ENCODE measurements at places on chromosomes 12 and 14.

DNA sequence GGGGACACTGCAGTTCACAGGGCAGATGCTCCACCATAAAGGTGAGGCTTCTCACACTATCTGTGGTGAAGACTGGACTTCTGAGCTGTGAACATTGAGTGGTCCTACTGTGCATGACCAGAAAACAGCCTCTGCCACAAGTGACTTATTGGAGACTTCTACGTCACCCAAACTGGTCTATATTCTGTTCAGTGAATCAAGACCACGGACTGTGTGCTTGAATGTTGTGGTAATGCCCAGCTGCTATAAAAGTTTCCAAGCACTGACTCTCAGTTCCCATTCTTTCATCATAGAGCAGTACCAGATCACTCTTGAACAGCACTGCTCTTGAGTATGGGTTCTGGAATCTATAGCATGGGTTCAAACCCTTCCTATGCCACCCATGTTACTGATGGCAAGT is 4.8 kb upstream of the PLEK2 start:
- no peak for DNase-seq

DNA sequence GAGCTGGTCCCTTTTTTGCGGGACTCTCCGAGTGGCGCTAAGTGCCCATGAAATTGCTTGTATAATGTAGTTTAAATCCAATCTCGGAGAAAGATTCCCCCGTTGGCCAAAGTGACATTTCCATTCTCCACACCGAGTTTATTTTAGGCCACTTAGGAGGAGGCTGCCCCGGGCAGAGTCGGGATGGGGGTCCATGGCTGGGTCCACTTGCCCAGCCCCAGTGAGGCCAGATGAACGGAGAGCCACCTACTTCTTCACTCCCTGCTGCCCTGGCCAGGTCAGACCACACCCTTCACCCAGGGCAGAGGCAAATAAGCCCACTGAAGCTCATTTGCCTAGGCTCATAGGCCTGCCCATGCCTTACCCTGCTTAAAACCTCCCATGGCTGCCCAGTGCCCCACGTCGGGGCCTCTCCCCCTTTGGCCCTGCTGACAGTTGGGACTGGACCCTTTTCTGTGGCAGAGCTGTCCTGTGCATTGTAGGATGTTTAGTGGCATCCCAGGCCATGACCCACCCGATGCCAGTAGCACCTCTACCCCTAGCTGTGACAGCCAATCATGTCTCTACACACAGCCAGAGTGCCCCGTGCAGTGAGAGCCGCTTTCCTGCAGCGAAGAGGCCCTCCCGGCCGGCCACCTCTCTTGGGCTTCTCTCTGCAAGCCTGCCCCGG is 51.3 kb downstream of the FAM222A start:
- DNase-seq = no peak

GRCh38 chr12:50483488-50483887 is 21.3 kb upstream of the DIP2B start:
- DNase-seq = no peak

DNA sequence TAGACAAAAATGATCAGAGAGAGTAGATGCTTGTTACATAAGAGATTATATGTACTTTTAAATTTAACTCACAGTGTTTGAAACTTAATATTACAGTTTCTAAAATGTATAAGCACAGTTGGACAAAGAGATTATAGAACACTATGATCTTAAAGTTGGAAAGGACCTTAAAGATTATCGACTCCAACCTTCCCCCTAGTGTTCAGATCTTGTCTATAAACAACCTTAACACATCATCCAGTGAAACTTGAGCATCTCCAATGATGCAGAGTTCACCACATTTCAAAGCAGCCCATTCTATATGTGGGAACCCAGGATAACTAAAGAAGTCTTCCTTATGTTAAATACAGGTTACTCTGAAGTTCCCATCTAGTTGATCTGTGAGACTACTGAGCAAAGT is 480.8 kb downstream of the RMST start:
- no peak for DNase-seq

- peak; percentile 57 for DNase-seq
Observed at GRCh38 chr14:71320734-71321573, 413.7 kb downstream of the PCNX1 start.

DNA sequence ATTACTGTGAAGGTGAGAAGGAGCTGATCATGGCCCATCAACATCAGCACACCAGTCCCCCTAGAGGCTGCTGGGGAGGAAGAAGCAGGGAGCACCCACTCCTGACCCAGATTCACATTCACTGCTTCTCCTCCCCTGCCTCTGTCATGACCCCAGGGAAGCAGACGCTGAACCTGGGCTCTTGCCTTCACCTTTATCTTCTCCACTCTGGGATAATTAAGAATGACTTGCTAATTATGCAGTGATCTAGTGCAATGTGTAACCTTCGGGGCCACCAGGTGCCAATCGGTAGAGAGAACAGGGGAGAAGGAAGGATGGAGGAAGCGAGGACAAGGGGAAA is 44.4 kb upstream of the IQSEC3 start:
- no peak for DNase-seq

DNA sequence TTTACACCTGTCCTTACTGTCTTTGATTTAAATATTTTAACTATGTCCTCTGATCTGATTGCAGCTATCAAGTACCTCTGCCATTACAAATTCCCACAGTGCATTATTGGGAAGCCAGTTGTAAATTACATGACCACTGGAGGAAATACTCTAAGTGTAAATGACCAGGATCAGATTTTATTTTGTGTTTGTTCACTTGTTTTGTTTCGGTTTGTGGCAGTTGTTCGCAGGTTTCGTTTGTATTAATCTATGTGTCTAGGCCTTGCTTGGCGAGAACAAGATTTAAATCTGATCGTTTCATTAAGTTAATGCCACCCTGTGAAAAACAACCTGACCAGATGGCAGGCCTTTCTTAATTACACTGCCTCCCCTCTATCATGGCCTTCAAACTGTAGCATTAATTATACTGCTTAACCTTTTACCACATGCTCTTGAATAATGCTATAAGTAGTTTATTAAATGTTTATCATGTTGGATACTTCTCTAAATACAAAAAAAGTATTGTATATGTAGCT is 990.1 kb downstream of the TMTC2 start:
- DNase-seq = no peak

- DNase-seq = no peak
Observed at GRCh38 chr12:121918679-121919038, 267 bp downstream of the CFAP251 start.

DNA sequence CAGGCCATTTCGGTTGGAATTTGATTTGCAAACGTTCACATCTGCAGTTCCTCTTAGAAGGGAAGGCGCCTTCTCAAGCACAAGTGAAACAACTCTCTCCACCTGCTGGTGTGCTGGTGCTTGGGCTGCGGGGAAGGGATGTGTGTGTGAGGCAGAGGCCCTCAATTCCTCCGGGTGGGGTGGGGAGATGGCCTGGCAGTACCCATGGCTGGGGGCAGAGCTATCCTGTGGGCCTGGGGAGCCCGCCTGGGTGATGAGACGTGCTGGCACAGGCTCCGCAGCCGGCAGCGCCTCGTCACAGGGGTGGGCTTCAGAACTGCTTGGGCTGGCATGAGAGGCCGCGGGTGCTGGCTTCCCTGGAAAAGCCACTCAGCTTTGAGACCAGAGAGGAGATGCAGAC is 28.9 kb upstream of the TDRD9 start:
- no peak for DNase-seq

DNA sequence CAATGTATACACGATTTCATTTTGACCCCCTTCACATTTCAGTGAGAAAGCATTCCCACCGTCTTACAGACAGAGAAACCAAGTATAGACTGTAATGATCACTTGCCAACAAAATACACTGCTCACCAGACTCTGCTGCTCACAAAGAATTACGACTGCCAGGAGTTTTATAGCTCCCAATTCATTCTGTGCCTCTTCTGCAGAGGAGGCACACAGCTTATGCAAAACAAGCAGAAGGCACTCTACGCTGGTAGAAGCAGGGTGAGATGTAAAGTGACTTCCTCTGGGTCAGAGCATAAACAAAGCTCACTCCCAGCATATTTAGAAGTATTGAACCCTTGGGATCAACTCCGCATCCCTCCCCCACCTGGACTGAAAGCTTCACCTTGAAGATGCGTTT is 14.6 kb downstream of the SPTB start:
- DNase-seq = no peak

DNA sequence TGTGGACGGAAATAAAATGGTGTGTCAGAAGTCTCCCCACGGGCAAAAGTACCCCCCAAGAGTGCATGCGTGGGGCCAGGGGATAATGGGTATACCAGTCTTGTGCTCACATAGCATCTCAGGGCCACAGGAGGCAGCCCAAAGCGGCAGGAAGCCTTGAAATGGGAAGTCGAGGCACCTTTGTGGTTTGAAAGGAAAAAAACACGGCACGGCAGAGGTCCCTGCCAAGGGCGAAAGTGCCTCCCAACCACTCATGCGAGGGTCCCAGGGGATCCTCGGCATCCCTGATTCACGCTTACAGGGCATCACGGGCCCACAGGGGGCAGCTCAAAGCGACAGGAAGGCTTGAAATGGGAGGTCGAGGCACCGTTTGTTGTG is 583.2 kb downstream of the ALG10 start:
- DNase-seq = no peak

GRCh38 chr12:116582610-116583009 is 23.4 kb downstream of the MAP1LC3B2 start:
- no peak for DNase-seq

DNA sequence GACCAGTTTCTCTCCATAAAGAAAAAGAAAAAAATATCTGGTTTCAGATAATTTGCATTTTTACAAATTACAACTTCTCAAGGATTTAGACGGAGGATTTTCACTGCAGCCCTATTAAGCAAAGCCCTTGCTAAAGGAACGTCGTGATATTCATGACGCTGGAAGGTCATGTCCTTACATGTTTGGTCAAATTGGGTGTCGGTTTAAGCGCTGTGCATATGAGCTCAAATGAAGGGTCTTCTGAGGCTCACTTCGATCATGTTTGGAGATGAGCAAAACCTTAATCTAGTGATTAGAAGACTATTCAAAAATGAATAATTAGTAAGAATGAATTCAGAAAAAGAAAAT is 67.3 kb upstream of the USP15 start:
- no peak for DNase-seq

- DNase-seq = no peak
Observed at GRCh38 chr14:36014236-36014635, 162.3 kb downstream of the PTCSC3 start.

DNA sequence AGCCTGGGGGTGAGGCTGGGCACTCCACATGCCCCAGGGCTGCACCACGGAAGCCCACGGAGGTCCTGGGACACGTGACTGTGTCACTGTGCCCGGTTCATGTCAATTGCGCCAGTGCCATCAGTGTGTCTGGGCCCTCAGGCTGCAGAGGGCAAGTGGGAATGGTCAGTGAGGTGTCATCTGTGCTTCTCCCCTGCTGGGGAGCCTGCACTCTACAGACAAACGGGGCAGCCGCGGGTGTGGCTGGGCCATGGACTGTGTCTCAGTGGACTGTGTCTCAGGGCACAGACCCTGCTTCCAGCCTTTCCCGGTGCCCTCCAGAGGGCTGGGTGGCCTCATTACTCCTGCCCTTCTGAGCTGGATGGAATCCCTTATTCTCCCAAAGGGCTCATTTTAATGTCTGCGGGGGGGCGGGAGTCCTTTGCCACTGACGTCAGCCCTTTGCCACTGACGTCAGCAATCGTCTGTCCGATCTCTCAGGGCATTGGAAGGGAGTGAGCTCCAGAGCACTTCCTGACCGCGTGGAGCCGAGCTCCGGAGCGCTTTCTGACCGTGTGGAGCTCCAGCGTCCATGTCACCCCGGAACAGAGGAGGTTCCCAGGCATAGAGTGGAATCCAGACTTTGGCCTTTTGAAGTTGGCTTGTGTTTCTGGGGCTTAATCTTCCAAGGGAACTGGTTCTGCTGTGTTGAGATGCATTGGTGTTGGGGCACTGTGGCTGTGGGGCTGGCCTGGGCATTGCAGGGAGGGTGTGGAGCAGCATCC is 72.4 kb downstream of the ADGRD1 start:
- no peak for DNase-seq

DNA sequence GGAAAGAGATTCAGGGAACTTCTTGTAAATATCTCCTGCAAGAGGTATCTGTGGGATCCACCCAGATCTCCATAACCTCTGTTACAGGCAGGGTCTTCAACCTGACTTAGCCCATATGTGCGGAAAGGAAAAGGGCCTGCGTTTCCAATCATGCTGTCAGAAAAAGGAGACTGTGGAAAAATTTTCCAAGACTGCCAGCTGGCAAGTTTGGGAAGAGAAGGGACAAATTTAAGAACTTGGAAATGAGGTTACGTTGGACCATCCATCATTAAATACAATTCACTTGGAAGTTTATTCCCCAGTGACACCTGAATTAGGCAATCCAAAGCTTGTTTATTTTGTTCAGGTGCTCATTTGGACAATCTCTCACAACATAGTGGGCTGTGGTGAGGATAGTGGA is 13.9 kb downstream of the PTHLH start:
- DNase-seq = no peak

- DNase-seq = no peak
Observed at GRCh38 chr14:29078810-29079522, 312.4 kb downstream of the FOXG1 start.

GRCh38 chr12:27780612-27781408 is 774 bp upstream of the MANSC4 start:
- no peak for DNase-seq

DNA sequence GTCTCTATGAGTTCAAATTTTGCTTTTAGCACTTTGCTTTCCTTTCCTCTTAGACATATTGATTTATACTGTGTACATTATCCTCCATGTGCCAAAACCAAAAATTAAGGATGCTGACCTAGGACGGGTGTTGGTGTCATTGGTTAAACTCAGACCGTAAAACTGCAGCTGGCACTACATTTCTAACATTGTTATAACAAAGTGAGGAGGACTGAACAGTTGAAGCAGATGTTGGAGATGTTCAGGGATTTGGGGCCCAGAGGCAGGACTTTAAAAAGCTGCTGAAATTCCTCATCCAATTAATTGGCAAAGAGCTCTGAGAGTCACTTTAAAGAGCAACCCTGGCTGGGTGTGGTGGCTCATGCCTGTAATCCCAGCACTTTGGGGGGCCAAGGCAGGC is 72.4 kb downstream of the TMTC1 start:
- no peak for DNase-seq

DNA sequence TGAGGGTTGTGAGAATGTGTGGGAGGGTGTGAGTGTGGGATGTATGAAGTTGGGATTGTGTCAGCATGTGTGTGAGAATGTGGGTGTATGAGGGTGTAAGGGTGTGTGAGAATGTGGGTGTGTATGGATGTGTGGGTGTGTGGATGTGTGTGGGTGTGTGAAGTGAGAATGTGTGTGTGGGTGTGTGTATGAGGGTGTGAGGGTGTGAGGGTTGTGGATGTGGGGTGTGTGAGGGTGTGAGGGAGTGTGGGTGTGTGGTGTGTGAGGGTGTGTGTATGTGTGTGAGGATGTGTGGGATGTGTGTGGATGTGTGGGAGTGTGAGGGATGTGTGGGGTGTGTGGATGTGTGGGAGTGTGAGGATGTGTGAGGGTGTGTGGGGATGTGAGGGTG is 37.0 kb downstream of the TMEM121 start:
- no peak for DNase-seq

All from activated T-cell treated with anti-CD3 and anti-CD28 coated beads for 48 hours (primary cell).